ENCODE measurements at places on chromosomes 12 and 14.

GRCh38 chr12:85367936-85368335 is 87.9 kb downstream of the ALX1 start:
- DNase-seq = no peak

GRCh38 chr12:111215881-111216280 is 153.0 kb downstream of the PHETA1 start:
- DNase-seq = no peak

GRCh38 chr12:13973996-13974395 is 7.4 kb downstream of the GRIN2B start:
- no peak for DNase-seq

DNA sequence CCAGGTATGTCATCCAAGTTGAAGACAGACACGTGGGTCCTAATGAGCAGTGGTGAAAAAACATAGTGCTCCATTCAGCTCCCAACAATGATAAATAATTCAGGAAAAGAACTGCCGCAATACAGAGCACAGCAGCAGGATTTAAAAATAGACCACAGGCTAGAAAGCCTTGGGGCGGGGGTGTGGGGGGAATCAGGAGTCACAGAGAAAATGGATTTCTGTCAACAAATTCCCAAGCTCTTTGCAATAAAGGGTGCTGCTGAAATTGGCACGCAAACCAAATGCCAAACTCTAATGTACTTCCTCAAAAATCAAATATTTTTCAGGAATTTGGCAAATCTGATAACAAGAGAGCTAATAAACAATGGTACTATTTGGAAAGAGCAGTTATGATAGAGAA is 58.6 kb downstream of the R3HDM2 start:
- DNase-seq = no peak

- no peak for DNase-seq
Observed at GRCh38 chr12:128069359-128069997, 197.5 kb upstream of the TMEM132C start.

DNA sequence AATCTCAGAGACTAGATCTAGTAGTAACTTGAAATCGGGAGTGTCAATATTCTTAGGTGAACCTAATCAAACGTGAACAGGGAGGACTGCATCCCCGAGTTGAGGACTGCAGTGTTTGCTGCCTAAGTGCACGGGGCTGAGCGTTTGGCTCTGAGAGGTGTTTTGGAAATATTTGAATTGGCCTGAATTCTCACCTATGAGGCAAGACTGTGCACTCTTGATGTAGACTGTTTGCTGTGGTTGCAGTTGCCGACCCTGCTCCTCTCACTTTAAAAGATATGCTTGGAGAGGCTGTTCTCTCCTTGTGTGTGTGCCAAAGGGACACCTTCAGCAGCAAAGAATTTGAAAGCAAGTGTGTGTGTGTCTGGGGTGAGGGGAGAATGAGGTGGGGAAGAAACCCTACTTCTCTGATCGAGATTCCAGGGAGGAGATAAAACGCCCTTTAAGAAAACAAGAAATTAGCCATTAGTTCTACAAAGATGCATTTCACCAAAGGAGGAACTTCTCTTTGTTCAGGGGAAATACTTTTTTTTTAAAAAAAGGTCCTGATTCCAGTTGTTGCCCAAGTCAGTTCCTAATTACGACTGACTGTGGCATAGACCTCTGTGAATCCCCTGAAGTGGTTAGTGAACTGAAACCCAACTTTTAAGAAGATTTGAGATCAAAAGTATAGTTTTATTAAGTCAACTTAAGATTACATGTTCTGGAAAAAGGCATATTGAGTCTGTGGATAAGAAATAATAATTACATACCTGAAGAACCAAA is 106.6 kb downstream of the DYRK2 start:
- DNase-seq = no peak

DNA sequence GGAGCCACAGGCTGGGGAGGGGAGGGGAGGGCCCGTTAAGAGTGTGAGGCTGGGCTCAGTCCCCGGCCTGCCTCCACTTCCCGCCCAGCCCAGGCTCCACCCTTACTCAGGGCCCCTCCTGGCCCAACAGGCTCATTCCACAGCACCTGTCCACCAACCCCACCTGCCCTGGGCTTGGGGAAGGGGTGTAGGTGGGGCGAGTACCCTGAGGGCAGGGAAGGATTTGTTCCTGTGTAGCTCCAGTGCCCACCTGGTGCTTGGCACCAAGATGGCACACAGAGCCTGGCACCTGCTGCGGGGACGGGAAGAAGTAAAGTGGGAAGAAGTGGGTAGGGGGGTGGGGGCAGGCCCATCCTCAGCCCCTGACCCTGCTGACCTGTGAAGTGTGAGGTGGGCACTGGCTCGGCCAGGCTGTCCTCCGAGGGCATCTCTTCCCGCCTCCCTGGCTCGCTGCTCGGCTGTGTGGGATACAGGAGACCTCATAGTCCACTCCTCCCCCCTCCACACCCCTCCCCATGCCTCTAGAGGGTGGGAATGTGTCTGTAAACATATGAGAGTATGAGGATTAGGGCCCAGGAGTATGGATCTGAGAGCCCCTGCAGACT is 35.1 kb downstream of the NCKAP5L start:
- DNase-seq = no peak

DNA sequence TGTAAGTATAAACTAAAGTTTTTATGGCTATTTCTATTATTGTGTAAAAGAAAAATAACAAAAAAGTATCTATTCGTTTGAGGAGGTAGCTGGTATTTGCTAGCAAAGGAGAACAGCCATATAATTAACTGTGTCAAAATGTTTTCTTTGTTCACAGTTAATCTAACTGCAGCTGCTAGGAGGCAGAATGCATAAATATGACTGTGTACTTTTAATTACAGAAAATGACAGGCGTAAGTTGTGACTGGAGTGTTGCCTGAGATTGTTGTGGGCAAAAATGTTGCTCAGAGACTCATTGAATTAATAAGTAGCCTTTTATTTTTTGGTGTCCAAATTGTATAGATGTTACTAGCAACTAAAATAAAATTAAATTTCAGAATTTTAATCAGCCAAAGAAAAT is 33.5 kb downstream of the PTPRO start:
- DNase-seq = no peak

DNA sequence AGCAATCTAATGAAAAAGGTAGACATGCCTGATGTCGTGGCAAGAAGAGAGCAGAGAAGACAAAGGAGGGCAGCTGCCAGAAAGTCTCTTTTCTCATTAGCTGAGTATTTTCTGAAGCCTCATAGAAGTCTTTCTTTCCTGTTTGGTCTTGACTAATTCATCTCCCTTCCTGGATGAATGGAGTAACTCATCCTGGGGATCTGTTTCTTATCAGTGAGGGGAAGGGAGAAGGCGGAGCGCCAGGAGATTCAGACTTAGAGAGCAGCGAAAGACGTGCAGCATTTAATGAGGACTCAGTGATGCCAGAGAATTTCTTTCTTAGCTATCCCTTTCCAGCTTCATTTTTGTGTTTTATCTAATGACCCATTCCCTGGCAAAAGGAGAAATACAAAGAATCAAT is 89.4 kb downstream of the SLC15A4 start:
- no peak for DNase-seq

GRCh38 chr12:21300632-21301031 is 34.1 kb downstream of the SLCO1A2 start:
- DNase-seq = no peak

DNA sequence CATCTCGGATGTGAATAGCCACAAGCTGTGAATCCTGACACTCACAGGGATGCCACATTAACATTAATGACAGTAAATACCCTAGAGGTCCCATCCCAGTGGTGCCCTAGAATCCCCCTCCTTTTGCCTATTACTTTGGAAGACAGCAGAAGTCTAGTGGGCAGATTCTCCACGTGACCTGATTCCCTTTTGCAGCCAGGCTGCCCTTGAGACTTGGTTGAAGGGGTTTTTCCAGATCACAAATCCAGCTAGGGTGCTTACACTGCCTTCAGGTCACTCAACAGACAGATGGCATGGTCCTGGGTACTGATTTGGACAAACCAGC is 8.7 kb downstream of the HDAC7 start:
- no peak for DNase-seq

DNA sequence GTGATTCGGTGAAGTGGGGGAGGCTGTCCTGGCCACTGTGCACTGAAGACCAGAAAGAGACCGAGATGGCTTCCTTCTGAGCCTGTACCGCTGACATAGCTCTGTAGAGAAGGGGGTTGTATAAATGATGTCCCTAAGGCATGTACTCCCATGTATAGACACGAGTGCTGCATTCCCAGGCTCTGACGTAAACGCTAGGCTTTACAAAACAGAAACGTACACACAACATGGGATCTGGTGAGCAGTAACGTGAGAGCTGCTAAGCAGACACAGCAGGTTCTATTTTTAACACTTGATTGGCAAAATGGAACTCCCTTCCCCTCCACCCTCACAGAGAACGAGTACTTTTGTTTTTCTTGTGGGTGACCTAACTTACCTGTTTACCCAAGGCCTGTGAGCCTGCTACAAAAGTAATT is 35.9 kb downstream of the ACADS start:
- DNase-seq = no peak

Data from CD4-positive, alpha-beta T cell treated with Interleukin-6 at 100 ng/mL for 8 hours (primary cell).